ENCODE measurements at places on chromosomes 6 and 20.

DNA sequence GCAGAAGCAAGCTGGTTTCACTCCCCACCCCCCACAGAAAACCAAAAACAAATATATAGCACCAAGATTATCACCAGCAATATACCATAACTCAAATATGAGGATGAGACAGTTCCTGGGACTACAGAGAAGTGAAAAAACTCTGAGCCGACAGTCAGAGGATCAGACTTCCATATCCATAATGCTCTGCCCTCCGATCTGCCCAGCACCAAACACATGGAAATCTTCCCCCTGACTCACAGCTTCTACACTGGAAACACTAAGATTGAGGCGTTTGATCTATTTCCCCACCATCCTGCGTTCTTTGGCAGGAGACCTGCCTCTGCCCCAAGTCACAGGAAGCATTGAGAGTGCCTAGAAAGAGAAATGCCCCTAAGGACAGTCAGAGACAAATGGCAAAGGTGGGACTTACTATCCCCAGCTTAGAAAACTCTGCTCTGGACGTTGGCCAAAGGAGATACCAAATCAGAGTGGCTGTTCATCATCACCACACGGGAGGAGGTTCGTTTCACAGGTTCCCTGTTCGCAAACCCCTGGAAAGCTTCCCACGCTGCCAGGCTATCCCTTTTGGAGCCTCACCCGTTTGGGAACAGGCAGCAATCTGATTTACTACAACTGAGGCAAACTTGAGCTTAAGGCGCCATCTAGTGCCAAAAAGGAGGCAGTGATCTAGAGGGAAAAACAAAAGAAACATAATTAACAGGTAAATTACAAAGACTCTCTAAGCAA lies 48.7 kb upstream of the SRSF6 start:
- no peak for DNase-seq

DNA sequence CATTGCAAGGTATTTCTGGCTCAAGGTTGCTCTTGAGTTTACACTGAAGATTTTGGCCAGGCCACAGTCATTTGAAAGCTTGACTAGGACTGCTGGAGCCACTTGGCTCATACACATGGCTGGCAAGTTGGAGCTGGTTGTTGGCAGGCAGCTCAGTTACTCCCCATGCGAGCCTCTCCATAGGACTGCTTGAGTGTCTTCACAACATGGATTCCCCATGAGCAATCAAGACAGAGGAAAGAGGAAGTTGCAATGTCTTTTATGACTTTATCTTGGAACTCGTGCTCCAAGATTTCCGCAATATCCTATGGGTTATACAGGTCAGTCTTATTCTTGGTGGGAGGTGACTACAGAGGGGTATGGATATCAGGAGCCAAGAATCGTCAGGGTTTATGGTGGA lies 1.4 kb upstream of the MANBAL start:
- DNase-seq = no peak

GRCh38 chr6:16973051-16973450 lies 128.8 kb upstream of the STMND1 start:
- DNase-seq = no peak

- DNase-seq = no peak
Measured at GRCh38 chr6:37658121-37658520, 39.6 kb downstream of the MDGA1 start.
